ENCODE measurements at places on chromosomes 5 and 9. TPM values are rescaled to one million over a fixed set of nuclear protein-coding genes. Genes with fewer than 3 reads are reported as not detected.

Gene GPR151
- not detected for polyA plus RNA-seq

Gene SLCO6A1
- not detected for polyA plus RNA-seq

Gene LCN2
- polyA plus RNA-seq, result 8.2 TPM

Gene PRDM9
- polyA plus RNA-seq, result not detected

Gene ZNF608
- polyA plus RNA-seq, result 5.9 TPM

DNA sequence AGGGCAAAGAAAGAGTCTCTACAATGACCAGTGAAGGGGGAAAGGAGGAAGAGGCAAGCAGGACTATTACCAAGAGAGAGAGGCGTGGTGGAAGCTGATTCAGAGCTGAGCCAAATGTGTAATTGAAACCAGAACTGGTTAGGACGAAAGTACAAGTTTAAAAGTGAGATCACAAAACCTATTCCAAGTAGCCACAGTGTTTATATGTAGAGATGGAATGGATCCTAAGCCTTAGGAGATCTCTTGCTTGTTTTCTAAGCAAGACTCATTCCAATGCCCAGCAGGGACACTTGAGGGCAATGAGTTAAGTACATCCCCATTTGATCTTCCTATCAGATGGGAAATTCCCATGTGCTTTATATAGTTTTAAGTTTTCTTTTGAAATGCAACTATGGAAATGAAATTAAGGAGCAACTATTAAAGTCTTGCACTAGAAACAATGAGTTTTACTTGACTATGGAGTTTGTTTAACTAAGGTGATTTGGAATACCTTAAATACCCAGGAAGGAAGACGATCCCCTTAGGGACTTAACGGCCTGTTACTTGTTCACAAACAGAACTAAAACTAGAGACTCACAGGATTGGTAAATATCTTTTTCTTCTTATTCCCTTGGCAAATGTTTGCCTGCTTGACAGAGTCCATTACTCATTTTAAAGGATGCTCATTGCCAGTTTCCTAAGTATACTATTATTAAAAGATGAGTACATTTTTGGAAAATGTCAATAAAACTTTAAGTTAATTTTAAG lies 51.1 kb upstream of the SNX2 start:
- no peak for DNase-seq
- H3K27ac ChIP-seq, result no peak overlapping the region
- no peaks in the 10 kb centered on the region for H3K4me1 ChIP-seq
- H3K27me3 ChIP-seq, result no peaks in the 10 kb centered on the region

DNA sequence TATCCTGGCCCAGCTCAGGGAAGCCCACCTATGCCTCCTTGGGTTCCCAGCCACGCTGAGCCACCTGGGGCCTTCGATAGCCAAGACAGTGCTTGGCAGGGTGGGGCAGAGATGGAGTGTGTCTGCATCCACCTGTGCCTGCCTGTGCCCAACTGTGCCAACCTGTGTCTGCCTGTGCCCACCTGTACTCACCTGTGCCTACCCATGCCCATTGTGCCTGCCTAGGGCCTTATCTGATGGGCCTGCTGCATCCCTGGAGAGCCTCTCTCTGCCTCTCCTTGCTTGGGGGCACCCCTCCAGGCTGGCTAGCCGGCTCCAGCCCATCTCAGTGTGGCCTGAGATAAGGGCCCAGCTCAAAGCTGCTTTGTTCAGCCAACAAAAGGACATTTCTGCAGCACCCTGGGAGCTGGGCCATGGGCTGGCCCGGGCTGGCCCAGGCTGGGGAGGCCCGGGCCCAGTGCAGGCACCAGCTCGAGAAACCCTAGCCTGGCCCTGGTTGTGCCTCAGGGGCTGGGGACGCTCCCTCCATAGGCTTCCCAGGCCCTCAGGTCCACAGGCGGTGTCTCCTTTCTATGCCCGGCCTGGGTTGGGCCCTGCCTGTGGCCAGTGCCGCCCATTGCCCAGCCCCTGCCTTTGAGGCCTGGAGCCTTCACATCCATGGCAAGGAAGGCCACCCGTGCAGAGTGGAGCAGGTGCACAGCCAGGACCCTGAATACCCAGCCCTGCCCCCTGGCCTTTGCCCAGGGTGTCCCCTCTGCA lies 37.3 kb upstream of the NOTCH1 start:
- H3K4me3 ChIP-seq, result no peak overlapping the region
- peak; percentile 62 for DNase-seq
- no peak overlapping the region for H3K27ac ChIP-seq

DNA sequence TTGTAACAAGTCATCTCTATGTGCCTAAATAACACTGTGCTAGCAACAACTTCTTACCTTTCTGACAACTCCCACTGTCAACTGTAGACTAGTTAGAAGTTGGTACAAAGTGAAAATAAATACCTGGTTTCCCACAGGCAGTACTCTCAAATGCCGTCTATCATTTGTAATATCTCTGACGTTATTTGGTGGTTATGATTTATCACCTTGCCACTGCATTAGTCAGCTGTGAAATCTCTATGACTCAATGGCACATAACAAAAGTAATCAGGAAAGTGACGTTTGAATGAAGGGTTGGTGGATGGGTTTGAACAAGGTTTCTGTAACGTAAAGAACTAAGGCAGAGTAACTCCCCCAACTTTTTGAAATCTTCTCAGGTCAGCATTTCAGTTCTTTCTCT lies 592.3 kb downstream of the MAT2B start:
- H3K27ac ChIP-seq, result no peak overlapping the region
- no peak for DNase-seq
- no peak overlapping the region for H3K4me3 ChIP-seq
- no peaks in the 10 kb centered on the region for H3K4me1 ChIP-seq
- no peaks in the 10 kb centered on the region for H3K27me3 ChIP-seq

- H3K27me3 ChIP-seq, result no peaks in the 10 kb centered on the region
- no peak overlapping the region for H3K27ac ChIP-seq
- H3K4me3 ChIP-seq, result no peak overlapping the region
- no peaks in the 10 kb centered on the region for H3K4me1 ChIP-seq
- no peak for DNase-seq
Observed at GRCh38 chr9:114722937-114723620, 41.1 kb upstream of the TEX48 start.

DNA sequence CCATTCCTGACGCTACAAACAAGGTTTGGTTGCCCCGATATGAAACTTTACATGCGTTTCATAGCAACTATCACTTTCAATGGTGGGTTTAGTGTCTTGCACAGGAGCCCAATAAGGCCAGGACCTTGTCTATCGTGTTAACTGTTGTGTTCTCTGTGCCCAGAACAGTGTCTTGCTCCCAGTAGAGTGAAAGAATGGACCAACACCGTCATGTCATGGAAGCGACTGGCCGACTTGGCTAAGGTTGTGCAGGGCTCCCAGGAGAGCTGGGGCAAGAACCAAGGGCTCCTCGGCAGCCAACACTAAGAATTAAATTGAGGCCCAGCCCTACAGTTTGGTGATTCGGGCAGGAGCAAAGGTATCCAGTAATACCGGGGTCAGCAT lies 498 bp upstream of the ARHGEF37 start:
- H3K4me3 ChIP-seq, result peak overlapping the region; percentile 65
- DNase-seq, result no peak
- no peaks in the 10 kb centered on the region for H3K27me3 ChIP-seq
- H3K4me1 ChIP-seq, result peaks cover 6% of the 10 kb centered on the region
- H3K27ac ChIP-seq, result peak overlapping the region; percentile 55

- H3K27ac ChIP-seq, result no peak overlapping the region
- no peaks in the 10 kb centered on the region for H3K4me1 ChIP-seq
- no peaks in the 10 kb centered on the region for H3K36me3 ChIP-seq
- no peak for DNase-seq
- H3K4me3 ChIP-seq, result no peak overlapping the region
Observed at GRCh38 chr5:14510156-14510734, 71.3 kb upstream of the OTULINL start.

- no peaks in the 10 kb centered on the region for H3K36me3 ChIP-seq
- no peak overlapping the region for H3K27ac ChIP-seq
- no peak overlapping the region for H3K4me3 ChIP-seq
- H3K4me1 ChIP-seq, result peaks cover 2% of the 10 kb centered on the region
- no peak for DNase-seq
Observed at GRCh38 chr5:96658272-96658671, 3.9 kb upstream of the CAST start.

DNA sequence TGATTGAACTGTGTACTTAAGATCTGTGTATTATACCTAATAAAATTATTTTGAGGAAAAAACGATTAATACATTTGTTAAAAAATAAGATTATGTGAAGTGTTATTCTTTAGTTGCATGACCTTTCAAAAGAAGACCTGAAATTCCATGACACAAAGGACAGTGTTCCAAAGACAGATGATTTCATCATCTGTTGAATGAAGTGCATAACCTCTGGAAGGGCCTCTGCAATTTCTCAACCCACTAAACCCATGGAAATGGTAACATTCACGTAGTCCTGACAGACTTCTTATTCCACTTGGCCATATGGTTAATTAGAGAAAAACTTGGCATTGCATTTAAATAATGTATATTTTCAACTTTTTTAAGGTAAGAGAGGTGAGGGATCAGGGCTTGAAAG lies 167.2 kb upstream of the CTNND2 start:
- no peaks in the 10 kb centered on the region for H3K36me3 ChIP-seq
- no peak for DNase-seq
- H3K4me1 ChIP-seq, result no peaks in the 10 kb centered on the region
- H3K27ac ChIP-seq, result no peak overlapping the region
- H3K4me3 ChIP-seq, result no peak overlapping the region

- H3K27ac ChIP-seq, result no peak overlapping the region
- H3K27me3 ChIP-seq, result no peaks in the 10 kb centered on the region
- H3K36me3 ChIP-seq, result no peaks in the 10 kb centered on the region
- no peak overlapping the region for H3K4me3 ChIP-seq
Observed at GRCh38 chr5:135635451-135635850, 56.7 kb upstream of the CXCL14 start.

DNA sequence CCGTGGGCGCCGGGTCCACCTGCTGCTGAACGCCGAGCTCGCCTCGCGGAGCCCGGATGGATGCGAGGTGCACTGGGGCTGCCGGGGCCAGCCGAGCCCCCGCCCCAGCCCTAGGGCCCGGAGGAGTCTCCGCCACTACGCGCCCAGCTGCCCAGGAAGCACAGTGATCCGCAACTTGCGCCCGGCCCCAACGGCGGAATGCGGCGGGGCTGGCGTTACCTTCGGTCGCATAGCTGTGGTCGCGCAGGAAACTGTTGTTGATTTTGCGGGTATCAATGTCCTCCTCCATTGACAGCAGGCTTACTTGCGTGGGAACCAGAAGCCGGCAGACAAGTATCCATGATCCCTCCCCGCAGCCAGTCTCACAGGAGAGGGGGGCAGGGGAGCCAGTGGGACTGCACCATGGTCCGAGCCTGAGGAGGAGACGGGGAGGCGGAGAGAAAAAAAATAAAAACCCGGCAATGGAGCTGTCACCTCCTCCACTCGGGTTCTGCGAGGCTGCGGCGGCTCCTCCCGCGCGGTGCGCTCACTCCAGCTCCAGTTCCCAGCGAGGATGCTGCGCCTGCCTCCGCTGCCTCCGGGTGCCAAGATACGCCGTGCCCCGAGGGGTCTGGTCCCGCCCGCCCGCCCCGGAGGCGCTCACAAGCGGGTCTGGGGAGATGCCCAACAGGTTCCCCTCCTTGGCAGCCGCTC lies 628 bp downstream of the PPP2R2B start:
- peak; percentile 67 for DNase-seq
- no peaks in the 10 kb centered on the region for H3K4me1 ChIP-seq
- H3K27ac ChIP-seq, result no peak overlapping the region
- H3K36me3 ChIP-seq, result no peaks in the 10 kb centered on the region
- H3K4me3 ChIP-seq, result peak overlapping the region; percentile 50

DNA sequence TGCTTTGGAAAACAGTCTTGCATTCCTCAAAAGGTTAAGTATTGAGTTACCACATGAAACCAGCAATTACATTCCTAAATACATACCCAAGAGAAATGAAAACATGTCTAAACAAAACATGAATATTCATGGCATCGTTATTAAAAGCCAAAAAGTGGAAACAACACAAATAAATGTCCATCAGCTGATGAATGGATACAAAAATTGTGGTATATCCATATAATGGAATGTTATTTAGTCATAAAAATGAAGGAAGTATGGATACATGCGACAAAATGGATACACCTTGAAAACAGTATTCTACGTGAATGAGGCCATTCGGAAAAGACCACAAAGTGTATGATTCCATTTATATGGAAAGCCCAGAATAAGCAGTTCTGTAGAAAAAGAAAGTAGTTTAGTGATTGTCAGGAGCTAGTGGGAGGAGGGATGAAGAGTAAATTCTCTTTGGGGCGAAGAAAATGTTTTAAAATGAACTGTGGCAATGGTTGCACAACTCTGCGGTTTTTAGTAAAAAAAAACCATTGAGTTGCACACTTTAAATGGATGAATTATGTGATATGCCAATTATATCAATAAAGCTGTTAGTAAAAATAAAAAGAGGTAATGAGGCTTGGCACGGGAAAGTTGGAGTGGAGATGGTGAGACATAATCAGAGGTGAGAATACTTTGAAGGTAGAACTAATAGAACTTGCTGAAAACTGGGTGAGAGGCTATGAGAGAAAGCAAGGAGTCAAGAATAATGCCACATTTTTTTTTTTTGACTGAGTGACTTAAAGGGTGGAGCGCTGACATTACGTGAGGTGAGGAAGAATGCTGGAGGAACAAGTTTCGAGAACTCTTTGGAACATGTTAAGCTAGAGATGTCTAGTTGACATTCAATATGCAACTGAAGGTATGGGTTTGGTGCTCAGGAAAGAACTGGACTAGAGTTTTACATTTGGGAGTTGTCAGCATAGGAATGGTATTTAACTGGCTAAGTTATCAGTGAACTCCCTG lies 194.9 kb upstream of the ZNF608 start:
- no peak overlapping the region for H3K4me3 ChIP-seq
- DNase-seq, result no peak
- H3K36me3 ChIP-seq, result no peaks in the 10 kb centered on the region
- H3K27ac ChIP-seq, result no peak overlapping the region
- no peaks in the 10 kb centered on the region for H3K4me1 ChIP-seq
- H3K27me3 ChIP-seq, result no peaks in the 10 kb centered on the region

- no peaks in the 10 kb centered on the region for H3K4me1 ChIP-seq
- no peaks in the 10 kb centered on the region for H3K27me3 ChIP-seq
- peak; percentile 46 for DNase-seq
- H3K4me3 ChIP-seq, result no peak overlapping the region
- no peaks in the 10 kb centered on the region for H3K36me3 ChIP-seq
Observed at GRCh38 chr5:57501414-57502201, 19.0 kb upstream of the ACTBL2 start.

DNA sequence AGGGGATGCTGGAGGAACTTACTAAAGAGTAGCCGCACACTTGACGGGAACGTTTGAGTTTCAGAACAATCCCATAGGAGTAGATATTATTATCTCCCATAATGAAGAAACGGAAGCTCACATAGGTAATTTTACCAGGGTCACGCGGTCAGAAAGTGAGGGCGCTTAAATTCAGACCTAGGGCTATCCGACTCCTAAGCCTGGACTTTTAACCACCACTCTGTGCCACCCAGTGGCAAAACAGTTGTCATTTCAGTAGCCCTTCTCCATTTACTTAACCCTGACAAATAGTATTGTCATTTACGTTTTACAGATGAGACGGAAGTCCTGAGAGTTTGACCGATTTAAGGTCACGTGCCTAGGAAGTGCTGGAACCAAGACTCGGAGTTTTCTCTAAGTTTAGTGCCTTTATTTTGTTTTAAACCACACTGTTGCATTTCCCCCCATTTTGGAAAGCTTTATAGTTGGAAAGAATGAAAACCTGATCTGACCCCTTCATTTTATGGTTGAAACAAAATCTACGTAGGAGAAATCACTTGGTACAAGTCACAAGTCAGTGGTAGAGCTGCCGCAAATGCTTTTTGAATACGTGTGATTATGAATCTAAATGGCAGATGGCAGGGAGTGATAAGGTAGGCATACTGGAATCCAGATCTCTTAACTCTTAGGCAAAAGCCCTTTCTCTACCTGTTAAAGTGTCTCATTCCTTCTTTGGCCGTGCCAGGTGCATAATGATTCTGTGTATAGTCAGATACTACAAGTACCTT lies 650 bp downstream of the MRRF start:
- H3K27me3 ChIP-seq, result no peaks in the 10 kb centered on the region
- DNase-seq, result no peak
- peaks cover 25% of the 10 kb centered on the region for H3K4me1 ChIP-seq
- peak overlapping the region; percentile 98 for H3K4me3 ChIP-seq
- H3K27ac ChIP-seq, result peak overlapping the region; percentile 98

Measured in kidney (tissue), 22 donors.